CD4-positive, alpha-beta T cell treated with Interleukin-4 for 4 hours (primary cell): ENCODE measurements at places on chromosomes 7 and 10.
A peak's percentile ranks its signal among the peaks of the same experiment; 100 is the strongest.

- no peak for DNase-seq
Observed at GRCh38 chr10:103598654-103599115, 105.2 kb downstream of the NEURL1 start.

- DNase-seq = no peak
Observed at GRCh38 chr10:118534136-118534535, 61.3 kb downstream of the PRLHR start.

DNA sequence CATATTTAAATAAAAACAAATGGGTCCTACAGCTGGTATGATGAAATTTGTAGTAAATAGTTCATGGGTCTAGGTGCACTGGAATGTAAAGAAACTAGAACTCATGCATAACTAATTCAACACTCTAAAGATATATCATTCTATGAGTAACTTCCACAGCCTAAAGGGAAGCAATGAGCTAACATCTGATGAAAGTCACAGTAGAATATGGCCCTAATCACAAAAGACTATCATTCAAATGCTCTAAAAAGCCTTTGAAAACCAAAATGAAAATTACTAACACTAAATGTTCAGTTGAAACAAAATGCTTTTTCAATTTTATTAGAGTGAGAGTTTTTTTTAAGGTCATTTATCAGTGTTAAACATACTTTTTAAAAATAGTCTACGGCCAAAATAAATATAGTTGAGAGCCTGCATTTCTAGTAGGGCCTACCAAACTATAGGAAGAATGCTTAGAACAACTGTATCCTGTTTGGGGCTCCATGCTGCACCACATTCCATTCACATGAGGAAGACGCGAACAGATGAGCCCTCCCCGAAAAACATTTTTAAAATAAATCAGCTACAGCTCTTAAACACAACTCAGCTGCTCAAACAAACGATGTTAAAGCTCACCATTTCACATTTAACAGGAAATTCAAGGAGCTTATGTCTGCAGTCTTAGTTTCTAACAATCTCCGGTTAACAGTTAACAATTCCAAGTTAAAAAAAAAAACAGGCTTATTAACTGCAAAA, 134.5 kb downstream of the NRBF2 start:
- peak; percentile 24 for DNase-seq

GRCh38 chr10:3876350-3876962, 91.4 kb upstream of the KLF6 start:
- no peak for DNase-seq

- DNase-seq = no peak
Observed at GRCh38 chr7:155734445-155734809, 77.8 kb downstream of the SHH start.
